Activated CD8-positive, alpha-beta memory T cell treated with anti-CD3 and anti-CD28 coated beads, Interleukin-2, amount 50 U/mL, for 48 hours (primary cell): ENCODE measurements at places on chromosomes 13 and 19.

- no peak for DNase-seq
Observed at GRCh38 chr13:112450904-112451240, 74.7 kb downstream of the SPACA7 start.

DNA sequence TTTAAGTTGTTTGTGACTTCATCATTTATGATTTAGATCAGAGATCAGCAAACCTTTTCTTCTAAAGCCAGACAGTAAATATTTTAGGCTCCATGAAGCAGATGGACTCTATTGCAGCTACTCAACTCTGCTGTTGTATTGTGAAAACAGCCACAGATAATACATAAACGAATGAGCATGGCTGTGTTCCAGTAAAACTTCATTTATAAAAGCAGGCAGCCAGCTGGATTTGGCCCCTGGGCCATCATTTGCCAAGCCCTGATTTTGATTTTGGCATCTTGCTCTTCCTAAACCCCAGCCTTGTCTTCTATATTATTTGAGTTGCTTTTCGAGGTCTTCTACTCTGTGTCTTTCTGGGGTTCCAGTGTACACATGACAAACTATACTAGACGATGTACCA lies 41.3 kb downstream of the RNASEH2B start:
- DNase-seq = no peak

GRCh38 chr13:49524740-49525501 lies 29.2 kb downstream of the PHF11 start:
- no peak for DNase-seq

GRCh38 chr19:45958769-45959516 lies 14.7 kb downstream of the NOVA2 start:
- no peak for DNase-seq

DNA sequence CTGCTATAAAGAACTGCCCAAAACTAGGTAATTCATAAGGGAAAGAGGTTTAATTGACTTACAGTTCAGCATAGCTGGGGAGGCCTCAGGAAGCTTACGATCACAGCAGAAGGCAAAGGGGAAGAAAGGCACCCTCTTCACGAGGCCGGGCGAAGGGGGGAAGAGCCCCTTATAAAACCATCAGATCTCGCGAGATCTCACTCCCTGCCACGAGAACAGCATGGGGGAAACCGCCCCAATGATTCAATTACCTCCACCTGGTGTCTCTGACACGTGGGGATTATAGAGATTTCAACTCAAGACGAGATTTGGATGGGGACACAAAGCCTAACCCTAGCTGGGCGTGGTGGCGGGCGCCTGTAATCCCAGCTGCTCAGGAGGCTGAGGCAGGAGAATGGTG lies 42.8 kb downstream of the SLC6A16 start:
- DNase-seq = no peak

- no peak for DNase-seq
Observed at GRCh38 chr13:33106656-33107360, 90.6 kb downstream of the KL start.

GRCh38 chr13:113151745-113152690 lies 6.4 kb upstream of the PROZ start:
- peak; percentile 53 for DNase-seq

DNA sequence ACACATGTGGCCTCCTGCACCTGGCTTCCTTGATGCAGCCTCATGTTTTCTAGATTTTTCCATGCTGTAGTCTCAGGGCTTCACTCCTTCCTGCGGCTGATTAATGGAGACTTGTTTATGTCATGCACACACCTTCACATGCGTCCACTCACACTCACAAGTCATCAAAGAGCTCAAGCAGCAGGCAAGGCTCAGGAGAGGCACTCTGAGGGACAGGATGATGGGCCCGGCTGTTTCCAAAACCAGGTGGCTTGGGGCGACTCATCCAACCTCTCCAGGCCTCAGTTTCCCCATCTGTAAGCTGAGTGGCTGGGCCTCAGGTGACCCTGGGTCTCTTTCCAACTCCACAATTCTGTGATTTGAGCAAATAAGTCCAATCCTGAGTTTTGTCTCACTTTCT lies 36.9 kb downstream of the RASA3 start:
- no peak for DNase-seq

DNA sequence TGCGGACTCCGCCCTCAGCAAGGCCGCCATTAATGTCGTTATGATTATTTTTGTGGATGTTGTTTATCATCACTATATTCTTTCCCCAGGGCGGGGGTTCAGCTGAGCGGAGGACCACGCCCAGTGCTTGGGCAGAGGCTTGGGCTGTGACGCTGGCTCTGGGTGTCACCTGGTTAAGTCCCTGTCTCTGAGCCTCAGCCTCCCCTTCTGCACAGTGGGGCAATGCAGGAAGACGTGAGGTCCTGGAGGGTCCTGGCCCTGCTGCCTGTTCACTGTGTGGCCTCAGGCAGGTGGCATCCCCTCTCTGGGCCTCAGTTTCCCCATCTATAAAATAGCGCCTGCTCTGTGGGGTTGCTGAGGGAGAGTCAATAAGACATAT lies 32.5 kb downstream of the NFIC start:
- DNase-seq = no peak

- DNase-seq = no peak
Observed at GRCh38 chr13:41652735-41653361, 195.5 kb downstream of the RGCC start.

- DNase-seq = peak; percentile 25
Observed at GRCh38 chr19:42521346-42522030, 6.8 kb downstream of the CEACAM1 start.

DNA sequence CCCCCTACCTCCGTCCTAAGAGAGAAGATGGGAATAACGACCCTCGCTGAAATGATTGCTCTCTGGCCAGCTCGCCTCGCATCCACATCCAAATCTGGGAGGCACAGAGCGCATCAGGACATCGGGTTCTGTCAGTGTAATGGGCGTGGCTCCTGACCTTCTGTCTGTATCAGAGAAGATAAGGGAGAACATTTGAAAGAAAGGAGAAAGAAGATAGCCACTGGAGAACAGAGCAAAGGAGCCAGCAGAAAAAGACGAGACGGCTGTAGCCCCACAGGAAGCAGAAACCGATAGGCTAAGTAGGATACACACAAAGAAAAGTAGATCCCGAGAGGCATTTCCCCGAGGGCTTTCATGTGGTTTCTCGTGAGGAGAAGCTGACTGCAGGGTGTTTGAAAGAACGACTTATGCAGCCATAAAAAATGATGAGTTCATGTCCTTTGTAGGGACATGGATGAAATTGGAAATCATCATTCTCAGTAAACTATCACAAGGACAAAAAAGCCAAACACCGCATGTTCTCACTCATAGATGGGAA lies 14.0 kb upstream of the GJB2 start:
- DNase-seq = no peak

- no peak for DNase-seq
Observed at GRCh38 chr19:54325194-54325621, 12.2 kb upstream of the LILRA5 start.

GRCh38 chr13:26978081-26978860 lies 193.3 kb downstream of the USP12 start:
- no peak for DNase-seq

- peak; percentile 84 for DNase-seq
Observed at GRCh38 chr19:49097453-49098288, 12.4 kb downstream of the SNRNP70 start.

GRCh38 chr19:57830071-57830602 lies at the start of gene ZNF587B:
TSS of gene ZNF587B (plus strand) at chr19:57830299. CDS start at chr19:57830529, 230 bp downstream.
- DNase-seq = peak; percentile 72

GRCh38 chr19:32748497-32748896 lies 28.9 kb downstream of the TDRD12 start:
- no peak for DNase-seq

DNA sequence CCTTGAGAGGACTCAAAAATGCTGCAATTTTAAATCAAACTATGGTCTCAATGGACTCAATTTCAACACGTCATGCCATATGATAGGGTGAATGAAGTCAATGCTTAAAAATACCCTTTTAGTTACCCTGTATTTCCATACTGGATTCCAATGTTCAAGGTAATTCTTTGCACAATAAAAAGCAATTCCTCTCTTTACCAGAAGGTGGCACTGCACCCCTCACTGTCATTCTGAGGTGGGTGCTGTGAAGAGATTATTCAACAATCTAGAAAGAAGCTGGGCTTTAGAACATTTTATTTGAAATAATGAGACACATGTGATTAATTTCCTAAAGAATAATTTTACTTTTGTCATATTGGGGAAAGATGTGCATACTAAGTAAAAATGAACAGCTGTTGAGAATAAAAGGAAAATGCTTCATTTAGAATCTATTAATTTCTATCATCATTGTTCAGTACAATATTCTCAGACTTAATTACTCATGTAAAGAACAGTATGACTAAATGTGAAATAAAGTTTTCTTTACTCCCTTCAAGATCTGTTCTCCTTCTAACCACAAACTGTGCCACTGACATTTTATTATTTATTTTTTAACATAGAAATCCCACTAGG lies 789.1 kb downstream of the GPC5 start:
- DNase-seq = no peak

DNA sequence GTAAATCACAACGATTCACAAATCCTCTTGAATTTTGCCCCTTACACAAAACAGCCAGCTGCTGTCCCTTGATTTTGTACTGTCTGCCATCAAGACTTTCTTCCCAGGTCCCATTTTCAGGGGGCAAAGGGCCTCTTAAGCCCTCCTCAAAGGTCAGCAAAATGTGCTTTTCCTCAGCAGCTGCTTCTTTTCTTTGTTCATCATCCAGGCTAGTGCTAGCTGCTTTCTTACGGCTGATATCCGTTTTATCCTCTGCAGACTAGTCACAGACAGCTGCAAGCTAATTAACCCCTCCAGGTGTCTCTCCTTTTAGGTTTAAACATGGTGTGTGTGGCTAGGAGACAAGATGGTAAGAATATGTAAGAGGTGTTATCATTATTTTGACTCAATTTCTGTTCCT lies 90.9 kb downstream of the NALCN start:
- DNase-seq = no peak

DNA sequence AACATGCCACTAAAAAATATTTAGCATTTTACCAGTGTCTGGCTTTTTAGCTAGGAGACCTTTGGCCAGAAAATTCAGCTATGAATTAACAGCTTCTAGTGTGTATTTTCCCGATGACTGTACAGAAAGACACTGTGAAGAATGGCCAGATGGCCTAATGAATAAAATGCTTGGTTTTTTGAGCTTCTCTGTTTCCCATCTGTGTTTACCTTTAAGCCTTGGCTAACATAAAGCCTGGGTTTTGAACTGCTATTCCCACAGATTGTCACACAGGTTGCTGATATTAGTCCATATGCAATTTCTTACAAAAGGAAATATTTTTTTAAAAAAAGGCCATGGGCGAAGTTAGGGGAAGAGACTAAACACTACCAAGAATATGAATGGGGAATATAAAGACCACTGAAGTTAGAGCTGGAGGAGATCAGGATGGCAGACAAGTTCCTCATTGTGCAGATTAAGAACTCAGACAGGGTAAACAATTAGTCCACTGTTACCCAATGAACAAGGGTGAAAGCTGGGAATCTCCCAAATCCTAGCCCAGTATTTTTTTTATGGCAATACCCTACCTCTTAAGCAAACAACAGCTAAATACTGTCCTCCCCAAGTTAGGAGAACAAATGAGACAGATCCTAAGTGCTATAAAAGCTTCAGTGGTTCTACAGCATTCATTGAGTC lies 95.1 kb downstream of the DCT start:
- DNase-seq = no peak

GRCh38 chr13:79548902-79549301 lies 67.9 kb downstream of the NDFIP2 start:
- no peak for DNase-seq

- DNase-seq = no peak
Observed at GRCh38 chr13:98686270-98686669, 66.2 kb downstream of the SLC15A1 start.

DNA sequence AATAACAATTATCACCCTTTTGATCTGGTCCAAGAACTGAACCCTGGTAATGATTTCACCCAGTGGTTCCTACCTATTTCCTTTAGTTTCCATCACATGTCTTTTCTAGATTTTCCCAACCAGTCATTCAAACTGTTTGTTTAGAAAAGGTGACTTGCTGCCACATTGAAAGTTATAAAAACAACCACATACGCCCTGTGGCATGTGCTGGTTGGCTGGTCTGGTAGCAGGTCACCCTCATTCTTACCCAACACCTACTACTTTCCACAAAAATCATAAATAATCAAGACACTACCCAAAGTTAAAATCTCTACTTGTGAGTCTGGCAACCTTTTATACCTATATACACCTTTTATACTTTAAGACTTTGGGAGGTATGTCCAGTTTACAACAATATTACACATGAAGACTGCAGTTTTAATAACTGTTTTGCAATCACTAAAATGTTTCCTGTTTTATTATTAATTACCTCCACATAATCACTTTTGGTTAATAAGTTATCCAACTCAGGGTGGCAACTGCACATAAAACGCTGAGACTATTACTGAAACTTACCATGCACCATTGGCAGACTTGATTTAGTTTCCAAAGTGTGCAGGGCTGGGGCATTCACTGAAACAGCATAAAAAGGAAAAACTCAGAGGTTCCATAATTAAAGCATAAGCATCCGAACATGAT lies 38.9 kb downstream of the DZIP1 start:
- DNase-seq = no peak

GRCh38 chr13:75123428-75123827 lies 358.5 kb downstream of the TBC1D4 start:
- no peak for DNase-seq

- no peak for DNase-seq
Observed at GRCh38 chr13:97982286-97982685, 28.8 kb downstream of the IPO5 start.

- DNase-seq = no peak
Observed at GRCh38 chr13:74758188-74758587, 624.0 kb upstream of the KLF12 start.

GRCh38 chr19:43798546-43799409 lies 3.5 kb downstream of the LYPD5 start:
- peak; percentile 82 for DNase-seq

DNA sequence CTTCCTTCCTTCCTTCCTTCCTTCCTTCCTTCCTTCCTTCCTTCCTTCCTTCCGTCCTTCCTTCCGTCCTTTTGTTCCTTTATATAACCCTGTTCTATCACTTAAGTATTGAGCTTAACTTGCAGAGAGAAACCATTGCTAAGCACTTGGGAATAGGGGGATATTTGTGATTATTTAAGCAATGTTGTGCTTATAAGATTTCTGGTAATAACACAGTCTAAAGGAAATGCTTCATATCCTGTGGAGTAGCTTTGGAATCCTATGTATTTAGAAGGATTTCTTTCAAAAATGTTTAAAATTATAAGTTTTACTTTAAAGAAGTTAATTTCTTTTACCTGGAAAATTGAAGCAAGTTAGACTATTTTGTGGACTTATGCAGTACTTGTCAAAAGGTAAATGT lies 209.8 kb downstream of the PCCA start:
- no peak for DNase-seq

DNA sequence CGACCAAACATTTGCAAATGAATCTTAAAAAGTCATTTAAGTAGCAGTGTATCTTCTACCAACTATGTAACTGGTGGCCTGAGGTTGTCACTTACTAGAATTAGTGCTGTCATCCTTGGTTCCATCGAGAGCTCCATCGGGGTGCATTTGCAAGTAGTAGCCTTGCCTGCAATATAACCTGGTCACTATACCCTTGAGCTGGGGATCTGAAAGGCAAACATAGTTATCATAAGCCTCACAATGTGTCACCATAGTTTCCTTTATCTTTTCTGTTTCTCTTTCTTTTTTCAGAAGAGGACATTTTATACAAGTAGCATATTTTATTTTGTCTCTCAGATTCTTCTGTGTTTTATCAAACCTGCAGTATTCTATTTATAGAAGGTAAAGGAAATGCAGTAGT lies 422.6 kb downstream of the ITGBL1 start:
- DNase-seq = no peak

- DNase-seq = no peak
Observed at GRCh38 chr13:23956106-23956505, 58.8 kb upstream of the C1QTNF9B start.
